ENCODE measurements at places on chromosomes 2 and 18. TPM values are rescaled to one million over a fixed set of nuclear protein-coding genes. Genes with fewer than 3 reads are reported as not detected.
A peak's percentile ranks its signal among the peaks of the same experiment; 100 is the strongest.

DNA sequence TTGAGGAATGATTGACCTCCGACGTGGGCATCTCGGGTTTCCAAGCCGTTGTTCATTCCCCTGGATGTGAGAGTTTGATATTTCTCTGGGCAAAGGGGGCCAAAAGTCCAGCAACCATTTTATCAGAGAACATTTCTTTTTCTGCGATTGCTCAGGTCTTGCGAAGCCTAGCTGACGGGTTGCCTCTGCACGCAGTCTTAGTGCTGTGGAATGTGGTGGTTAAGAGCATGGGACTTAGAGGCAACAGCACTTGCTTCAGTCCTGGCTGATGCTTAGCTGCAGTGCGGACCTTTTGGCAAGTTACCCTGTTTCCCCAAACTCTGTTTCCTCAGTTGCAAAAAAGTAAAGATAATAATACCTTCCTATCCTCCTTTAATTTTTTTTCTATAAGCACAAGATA lies 45.0 kb downstream of the FAP start:
- no peak for DNase-seq

DNA sequence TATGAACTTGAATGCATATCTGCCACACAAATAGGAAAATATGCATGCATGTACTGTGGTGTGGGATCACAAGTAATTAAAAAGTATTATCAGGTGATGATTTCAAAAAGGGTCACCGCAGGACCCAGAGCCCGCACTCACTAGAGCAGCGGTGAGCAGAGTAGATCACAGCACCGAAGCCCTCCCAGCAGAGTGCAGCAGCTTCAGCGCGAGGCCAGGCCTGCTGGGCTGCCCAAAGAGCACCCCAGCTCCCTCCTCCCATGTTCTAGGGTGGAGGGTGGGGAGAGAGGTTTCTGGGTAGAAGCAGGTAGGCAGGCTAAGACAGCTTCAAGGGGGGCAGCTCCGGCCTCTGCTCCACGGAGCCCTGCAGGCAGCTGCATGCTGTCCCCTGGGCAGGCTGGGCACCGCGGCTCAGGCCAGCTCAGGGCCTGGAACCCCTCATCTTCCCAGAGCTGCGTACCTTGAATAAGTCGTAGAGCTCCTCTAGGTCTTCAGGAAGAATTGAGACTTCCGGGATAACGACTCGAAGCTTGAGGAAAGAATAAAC lies 24.9 kb downstream of the RPL31 start:
- DNase-seq: no peak

DNA sequence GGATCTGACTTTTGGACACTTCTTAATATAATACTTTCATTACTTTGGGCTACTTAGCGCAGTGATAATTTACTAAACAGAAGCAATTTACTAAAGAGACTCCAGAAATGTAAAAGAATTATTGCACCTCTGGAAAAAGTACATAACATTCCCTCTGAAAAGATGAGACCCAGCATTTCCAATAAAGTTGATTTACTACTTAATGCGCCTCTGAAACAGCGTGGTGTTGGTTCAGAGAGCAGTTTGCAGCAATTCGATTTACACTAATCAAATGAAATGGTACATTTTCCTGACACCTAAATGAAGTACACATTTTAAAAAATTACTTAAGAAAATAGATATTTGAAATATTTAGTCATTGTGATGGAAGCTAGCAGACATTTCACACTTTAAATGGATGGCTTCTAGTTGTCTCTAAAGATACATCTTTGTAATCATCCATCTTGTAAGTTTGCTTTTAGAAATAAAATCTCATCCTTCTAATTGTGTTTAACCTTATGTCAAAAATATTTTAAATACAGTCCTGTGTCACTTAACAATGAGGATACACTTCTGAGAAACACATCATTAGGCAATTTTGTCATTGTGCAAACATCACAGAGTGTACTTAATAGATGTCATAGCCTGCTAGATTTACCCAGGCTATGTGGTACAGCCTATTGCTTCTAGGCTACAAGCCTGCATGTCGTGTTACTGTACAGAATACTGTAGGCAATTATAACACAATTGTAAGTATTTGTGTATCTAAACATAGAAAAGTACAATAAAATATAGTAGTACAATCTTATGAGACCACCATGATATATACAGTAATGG lies 284.6 kb upstream of the UBE2E3 start:
- DNase-seq: no peak

Gene MTCL1
- not detected for total RNA-seq

Gene SCTR
- total RNA-seq: not detected

GRCh38 chr2:114960389-114960788 lies 517.9 kb downstream of the DPP10 start:
- DNase-seq: no peak

DNA sequence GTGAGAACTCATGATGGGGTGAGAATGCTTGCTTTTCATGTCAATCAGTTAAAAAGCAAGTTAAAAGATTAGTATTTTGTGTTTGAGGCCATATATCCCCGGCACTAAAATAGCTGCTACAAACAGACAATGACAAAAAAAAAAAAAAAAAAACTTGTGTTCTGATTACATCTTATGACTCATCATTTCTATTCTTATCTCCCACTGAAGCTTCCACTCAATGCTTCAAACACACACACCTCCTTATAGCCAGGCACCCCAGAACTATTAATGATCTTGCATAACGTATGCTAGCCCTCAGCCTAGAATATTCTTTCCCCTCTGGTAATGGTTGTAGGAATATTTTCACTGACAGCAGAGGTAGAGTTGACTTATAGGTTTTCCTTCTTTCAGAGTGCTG lies 778.3 kb downstream of the TRIB2 start:
- no peak for DNase-seq

DNA sequence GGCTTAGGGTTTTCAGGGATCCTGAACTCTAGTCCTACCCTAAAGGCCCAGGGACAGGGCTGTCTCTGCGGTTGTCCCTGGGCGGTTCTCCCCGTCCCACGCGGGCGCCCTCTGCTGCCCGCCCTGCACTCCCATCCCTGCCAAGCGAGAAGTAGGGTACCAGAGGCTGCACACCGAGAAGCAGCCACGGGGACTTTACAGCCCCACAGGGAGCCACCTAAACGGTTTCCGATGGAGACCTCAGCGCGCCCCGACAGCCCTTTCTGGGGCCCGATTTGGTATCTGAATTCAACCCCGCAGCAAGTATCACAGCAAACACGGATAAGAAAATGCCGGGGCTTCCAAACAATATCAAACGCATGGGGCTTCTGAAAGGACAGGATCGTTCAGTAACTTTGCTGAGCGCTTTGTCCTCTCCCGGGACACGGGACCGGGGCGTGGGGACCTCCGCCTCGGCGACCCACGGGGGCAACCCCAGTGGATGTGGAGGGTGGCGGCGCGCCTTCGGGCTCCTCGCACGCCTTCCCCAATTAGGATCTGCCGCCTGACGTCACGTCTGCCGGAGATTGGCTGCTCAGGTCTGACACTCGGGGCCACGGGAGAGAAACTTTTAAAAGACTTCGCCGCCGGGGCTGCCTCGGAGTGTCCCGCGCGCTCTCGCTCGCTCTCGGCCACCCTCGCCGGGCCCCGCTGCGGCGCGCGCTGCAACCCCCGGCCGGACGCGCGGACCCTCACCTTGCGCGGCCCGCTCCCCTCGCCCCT lies at the start of gene LTBP1:
TSS of gene LTBP1 (plus strand) at position 640 of the 762 bp plus-strand sequence. CDS start 372 bp downstream, outside the sequence.
- DNase-seq: peak; percentile 74

Data from uterus (tissue), 4 donors.